Lower lobe of right lung (tissue), 2 donors: ENCODE measurements at places on chromosomes 2 and 18. TPM values are rescaled to one million over a fixed set of nuclear protein-coding genes. Genes with fewer than 3 reads are reported as not detected.

DNA sequence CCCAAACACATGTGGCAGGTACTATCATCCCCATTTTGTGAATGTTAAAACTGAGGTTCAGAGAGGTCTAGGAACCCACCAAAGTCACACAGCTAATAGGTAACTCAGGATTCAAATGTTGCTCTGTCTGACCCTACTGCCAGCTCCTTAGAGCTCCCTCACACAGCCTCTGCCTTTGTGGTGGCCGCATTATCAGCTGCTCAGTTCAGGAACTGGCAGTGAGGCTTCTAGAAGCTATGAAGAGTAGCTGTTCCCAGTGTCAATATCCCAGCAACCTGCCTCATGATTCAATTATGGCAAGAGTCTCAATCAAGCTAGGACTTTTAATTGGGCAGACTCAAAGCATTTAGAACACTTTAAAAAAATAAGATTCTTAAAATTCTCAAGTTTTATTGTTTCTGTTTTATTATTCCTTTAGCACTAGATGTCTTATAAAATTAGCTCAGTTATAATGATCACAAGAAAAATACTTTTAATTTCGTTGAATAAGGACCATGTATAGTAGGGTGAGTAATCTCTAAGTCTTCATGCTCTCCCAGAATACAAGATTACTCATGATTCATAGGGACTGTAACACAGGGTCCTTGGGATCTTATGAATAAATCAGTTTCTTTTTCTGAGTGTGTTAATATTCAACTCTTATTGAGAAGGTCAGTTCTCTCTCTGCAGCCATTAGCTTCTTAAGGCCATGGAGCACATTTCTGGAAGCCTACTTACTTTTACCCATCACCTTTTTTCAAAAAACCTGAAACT is 342.7 kb downstream of the RND3 start:
- no peaks in the 10 kb centered on the region for H3K4me1 ChIP-seq
- no peak for DNase-seq
- H3K4me3 ChIP-seq = no peak overlapping the region
- H3K27me3 ChIP-seq = no peaks in the 10 kb centered on the region
- H3K36me3 ChIP-seq = no peaks in the 10 kb centered on the region
- H3K27ac ChIP-seq = no peak overlapping the region

ID2 gene
- total RNA-seq = 102 TPM

DNA sequence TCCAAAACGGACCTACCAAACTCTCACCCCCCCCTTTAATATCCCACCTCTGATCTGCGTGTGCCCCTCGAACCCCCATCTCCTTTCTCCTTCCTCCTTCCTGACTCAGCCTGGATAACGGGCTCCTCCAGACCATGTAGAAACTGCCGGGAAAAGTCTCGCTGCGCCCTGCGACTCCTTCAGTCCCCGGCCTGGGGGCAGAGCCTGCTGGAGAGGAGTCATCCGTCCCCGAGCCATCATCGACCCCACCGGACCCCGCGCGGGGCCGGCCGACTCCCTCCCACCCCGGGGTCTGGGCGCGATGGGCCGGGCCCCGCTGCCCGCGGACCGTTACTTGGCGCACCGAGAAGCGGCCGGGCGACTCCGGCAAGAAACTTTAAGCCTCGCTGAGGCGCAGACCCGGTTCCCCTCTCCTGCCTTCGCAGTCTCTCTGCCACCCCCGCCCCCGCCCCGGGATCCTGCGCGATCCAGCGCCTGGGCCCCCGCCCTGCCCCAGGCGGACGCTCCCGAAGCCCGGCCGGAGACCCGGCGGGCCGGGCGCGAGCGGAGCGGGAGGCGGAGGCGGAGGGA is 3.4 kb downstream of the ZEB2 start:
- peak overlapping the region; percentile 98 for H3K27ac ChIP-seq
- H3K4me1 ChIP-seq = peaks cover 28% of the 10 kb centered on the region
- H3K27me3 ChIP-seq = peaks cover 14% of the 10 kb centered on the region
- DNase-seq = peak; percentile 53

- no peaks in the 10 kb centered on the region for H3K27me3 ChIP-seq
- no peak overlapping the region for H3K4me3 ChIP-seq
- H3K4me1 ChIP-seq = no peaks in the 10 kb centered on the region
Observed at GRCh38 chr2:211766689-211767088, 771.9 kb downstream of the ERBB4 start.

GRCh38 chr2:165192729-165193128 is 11.1 kb downstream of the SCN3A start:
- no peaks in the 10 kb centered on the region for H3K36me3 ChIP-seq
- no peak overlapping the region for H3K4me3 ChIP-seq
- H3K4me1 ChIP-seq = no peaks in the 10 kb centered on the region
- H3K27ac ChIP-seq = no peak overlapping the region
- DNase-seq = no peak

GRCh38 chr18:56286775-56287325 is 351.5 kb downstream of the TXNL1 start:
- no peak overlapping the region for H3K4me3 ChIP-seq
- H3K27ac ChIP-seq = no peak overlapping the region
- no peak for DNase-seq
- H3K36me3 ChIP-seq = no peaks in the 10 kb centered on the region

DNA sequence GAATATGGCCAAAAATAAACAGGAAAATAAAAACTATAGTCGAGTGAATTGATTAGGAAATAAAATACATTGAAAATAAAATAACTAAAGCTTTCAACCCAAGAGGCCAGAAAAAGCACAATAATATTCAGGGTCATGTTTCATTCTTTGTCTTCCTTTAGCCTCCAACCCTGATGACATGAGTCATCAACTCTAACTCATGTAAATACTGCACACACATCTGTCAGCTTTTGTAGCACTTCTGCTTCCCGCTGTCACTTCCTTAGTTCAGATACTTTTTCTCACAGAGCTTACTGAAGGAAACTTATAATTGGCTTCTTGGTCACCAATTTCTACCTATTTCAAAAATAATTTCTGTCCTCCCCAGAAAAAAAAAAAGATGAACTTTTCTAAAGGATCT is 112.8 kb downstream of the UPP2 start:
- DNase-seq = no peak
- no peaks in the 10 kb centered on the region for H3K36me3 ChIP-seq
- H3K4me3 ChIP-seq = no peak overlapping the region
- no peak overlapping the region for H3K27ac ChIP-seq

GRCh38 chr2:203586696-203587095 is 51.6 kb upstream of the RAPH1 start:
- DNase-seq = no peak
- H3K27ac ChIP-seq = no peak overlapping the region
- H3K27me3 ChIP-seq = no peaks in the 10 kb centered on the region
- peaks cover 32% of the 10 kb centered on the region for H3K4me1 ChIP-seq

IL1F10 gene
- total RNA-seq = not detected

DNA sequence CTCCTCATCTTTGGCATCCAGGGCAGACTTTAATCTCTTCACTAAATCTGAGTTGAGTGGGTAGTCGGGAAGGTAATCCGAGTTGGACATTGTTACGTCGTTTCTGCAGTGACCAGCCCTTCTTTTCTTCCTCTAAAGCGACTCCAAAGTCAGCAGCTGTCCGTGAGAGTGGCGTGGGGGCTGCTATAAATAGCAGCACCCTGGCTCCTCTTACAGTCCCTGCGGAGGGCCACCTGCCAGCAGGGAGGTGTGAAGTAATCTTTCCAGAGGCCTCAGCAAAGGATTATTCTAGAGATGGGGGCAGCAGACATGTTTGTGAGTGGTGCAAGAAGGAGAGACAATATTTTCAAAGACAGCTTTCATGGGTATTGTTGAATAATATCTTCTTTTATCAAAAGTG is at the start of gene ASB18:
ASB18 (minus strand) TSS at position 151 of the 400 bp plus-strand sequence; CDS start at position 90, 61 bp downstream.
- H3K27ac ChIP-seq = no peak within 1 kb of the TSS
- H3K4me1 ChIP-seq = no peaks in the 10 kb centered on the region
- no peak within 1 kb of the TSS for H3K4me3 ChIP-seq

HADHA gene
- 130 TPM for total RNA-seq

- no peaks in the 10 kb centered on the region for H3K27me3 ChIP-seq
- no peak overlapping the region for H3K27ac ChIP-seq
- no peak for DNase-seq
- no peaks in the 10 kb centered on the region for H3K36me3 ChIP-seq
Observed at GRCh38 chr2:60847854-60848253, 33.5 kb upstream of the REL start.

DNA sequence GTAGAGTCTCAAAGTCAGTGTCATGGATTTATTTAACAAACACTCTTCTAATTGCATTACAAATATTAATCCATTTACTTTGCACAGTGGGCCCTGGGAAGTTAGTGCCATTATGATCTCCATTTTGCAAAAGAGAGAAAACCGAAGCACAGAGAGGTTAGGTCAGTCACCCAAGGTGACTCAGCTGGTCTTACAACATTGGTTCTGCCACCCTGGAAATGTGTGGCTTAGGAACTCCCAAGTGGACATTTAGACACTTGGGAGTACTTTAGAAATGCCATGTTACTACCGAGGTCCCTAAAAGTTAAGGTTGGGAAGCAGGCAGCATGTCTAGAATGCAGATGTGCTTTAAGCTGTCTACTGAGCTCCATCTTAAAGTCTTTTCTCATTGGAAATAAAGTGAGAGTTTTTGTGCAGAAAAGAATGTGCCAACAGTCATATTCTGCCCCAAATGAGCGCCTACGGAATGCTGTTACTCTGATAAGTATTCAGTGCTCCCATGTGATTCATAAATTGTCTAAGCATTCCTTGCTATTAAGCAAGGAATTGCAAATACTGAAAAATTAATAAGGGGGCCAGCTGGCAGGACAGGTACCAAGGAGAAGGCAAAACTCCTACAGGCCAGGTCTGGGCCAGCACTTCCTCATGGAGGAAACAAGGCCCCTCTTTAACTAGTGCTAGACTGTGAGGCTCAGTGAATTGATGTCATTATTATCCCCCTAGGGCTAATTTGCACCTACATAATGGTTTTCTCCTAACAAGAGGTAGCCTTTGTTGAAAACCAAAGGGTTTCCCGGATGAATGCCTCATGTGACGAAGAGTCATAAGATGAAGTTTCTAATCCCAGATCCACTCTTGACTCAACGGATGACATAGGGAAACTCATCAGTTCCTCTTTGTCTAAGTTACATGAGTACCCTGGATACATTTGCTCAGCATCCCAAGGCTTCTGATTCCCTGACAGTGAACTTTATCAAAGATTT is 16.3 kb downstream of the NRP2 start:
- peaks cover 51% of the 10 kb centered on the region for H3K4me1 ChIP-seq
- no peak overlapping the region for H3K27ac ChIP-seq
- H3K36me3 ChIP-seq = peaks cover 3% of the 10 kb centered on the region
- no peaks in the 10 kb centered on the region for H3K27me3 ChIP-seq
- H3K4me3 ChIP-seq = no peak overlapping the region

SIX3 gene
- not detected for total RNA-seq

ALLC gene
- total RNA-seq = not detected

DNA sequence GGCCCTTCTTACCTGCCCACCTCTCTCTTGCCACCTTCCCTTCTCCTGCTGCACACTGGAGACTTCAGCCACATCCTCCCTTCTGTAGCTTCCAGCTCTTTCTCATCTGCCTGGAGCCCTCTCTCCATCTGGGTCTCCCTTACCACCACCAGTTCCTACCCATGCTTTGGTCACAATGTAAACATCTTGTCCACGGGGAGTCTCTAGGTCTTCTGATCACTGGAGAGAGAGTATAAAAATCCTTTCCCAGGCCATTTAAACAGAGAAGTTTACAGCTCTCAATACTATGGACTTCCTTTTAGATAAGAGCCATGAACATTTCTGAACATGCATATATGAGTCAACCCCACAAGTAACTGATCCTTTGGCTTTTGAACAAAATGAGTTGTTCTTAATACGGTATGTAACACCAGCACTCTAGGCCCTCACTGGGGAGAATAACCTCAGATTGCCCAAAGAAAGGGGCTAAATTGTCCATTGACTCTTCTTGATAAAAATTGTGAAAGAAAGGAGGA is 5.8 kb downstream of the ARHGAP25 start:
- no peaks in the 10 kb centered on the region for H3K36me3 ChIP-seq
- DNase-seq = no peak
- H3K4me3 ChIP-seq = no peak overlapping the region
- no peaks in the 10 kb centered on the region for H3K27me3 ChIP-seq
- H3K27ac ChIP-seq = peak overlapping the region; percentile 76

DNA sequence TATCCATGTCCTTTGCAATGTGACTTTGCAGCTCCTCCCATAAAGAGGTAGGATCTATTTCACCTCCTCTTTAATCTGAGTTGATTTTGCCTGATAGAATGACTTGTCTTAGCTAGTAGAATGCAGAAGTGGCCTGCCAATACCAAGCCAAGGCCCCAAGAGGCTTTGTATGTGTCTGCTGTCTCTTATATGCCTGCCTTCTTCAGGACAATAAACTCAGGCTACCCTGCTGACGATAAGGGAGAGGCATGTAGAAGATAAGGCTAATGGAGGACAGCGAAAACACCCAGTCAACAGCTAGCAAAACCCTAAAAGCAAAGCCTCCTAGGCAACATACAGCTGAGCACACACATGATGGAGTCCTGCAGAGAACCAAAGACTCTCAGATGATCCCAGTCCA is 1.8 kb upstream of the ZC3H8 start:
- H3K4me3 ChIP-seq = no peak overlapping the region
- DNase-seq = no peak
- no peak overlapping the region for H3K27ac ChIP-seq
- H3K4me1 ChIP-seq = peaks cover 13% of the 10 kb centered on the region
- no peaks in the 10 kb centered on the region for H3K36me3 ChIP-seq

PTPN2 gene
- 52.6 TPM for total RNA-seq

PUS10 gene
- 8.5 TPM for total RNA-seq

PSME4 gene
- total RNA-seq = 42.9 TPM
